ENCODE measurements at places on chromosomes 5 and 9.

GRCh38 chr9:93247892-93248291 lies 64.0 kb downstream of the WNK2 start:
- no peak for DNase-seq

GRCh38 chr9:6126377-6126776 lies 89.2 kb upstream of the IL33 start:
- no peak for DNase-seq

DNA sequence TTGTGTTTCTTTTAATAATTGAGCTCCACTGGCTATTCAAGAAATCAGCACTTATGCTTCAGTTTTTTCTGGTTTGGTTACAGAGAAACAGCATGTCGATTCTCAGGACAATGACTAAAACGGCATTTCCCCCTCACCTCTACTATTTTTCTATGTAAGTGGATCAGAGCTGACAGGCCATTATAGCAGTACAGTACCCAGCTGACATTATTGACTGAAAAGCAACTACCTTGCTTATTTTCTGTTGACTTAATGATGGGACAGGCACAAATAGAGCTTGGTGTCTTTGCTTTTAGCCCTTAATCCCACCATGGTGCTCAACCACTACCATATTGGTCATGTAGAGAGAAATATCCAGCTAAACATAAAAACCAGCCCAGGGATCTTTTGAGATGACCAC lies 35.4 kb upstream of the CCNG1 start:
- no peak for DNase-seq

GRCh38 chr9:76552751-76553455 lies 93.9 kb downstream of the GCNT1 start:
- no peak for DNase-seq

GRCh38 chr5:95817430-95817829 lies 5.1 kb downstream of the GLRX start:
- no peak for DNase-seq

- DNase-seq: no peak
Measured at GRCh38 chr5:60526336-60526875, 173.6 kb downstream of the DEPDC1B start.

- no peak for DNase-seq
Measured at GRCh38 chr9:84780385-84780784, 110.9 kb downstream of the NTRK2 start.

- DNase-seq: no peak
Measured at GRCh38 chr5:56075361-56075760, 80.6 kb upstream of the IL6ST start.

DNA sequence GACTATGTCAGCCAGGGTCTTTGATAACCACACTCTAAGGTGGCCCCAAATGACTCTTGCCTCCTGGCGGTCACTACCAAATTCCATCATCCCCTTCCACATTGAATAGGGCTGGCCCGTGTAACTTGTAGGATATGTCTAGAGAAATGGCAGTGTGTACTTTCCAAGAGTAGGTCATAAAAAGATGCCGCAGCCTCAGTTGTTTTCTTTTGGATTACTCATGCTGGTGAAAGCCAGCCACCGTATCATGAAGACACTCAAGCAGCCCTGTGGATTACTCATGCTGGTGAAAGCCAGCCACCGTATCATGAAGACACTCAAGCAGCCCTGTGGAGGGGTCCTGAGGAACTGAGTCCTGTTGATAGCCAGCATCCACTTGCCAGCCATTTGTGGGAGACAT lies 172.0 kb upstream of the TBC1D2 start:
- DNase-seq: no peak

- peak; percentile 76 for DNase-seq
Measured at GRCh38 chr5:119353686-119354366, 2.0 kb upstream of the TNFAIP8 start.

DNA sequence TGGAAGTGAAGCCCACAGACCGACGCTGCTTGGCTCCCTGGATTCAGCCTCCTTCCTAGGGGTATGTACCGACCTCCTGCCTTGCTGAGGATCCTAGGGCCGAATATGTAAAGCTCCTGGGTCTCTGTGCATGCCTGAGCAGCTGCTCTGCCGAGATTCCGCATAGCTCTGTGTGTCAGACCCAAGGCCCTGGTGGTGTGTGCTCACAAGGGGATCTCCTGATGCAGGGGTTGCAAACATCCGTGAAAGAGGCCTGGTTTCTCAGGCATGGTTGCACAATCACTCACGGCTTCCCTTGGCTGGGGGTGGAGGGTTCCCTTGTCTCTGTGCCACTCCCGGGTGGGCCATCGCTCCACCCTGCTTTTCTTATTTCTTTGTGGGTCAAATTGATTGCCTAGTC lies 19.9 kb upstream of the SVEP1 start:
- no peak for DNase-seq

DNA sequence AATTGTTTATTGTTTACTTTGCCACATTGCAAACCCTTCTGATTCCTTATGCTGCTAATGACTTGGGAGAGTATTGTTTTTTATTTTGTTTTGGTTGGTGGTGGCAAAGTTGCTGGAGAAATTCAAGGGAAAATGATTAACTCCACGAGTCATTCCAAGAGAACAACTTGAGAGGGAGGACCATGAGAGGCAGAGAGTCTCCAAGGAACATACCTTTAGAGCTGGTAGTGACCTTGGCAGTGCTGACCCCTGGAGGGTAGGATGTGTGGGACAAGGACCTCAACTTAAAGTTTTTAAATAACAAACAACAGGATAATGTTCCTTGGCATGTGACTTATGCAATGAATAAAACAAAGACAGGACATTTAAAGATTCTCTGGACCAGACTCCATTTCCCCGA lies 139.7 kb downstream of the LRRC70 start:
- DNase-seq: no peak

GRCh38 chr5:82164176-82164976 lies 113.8 kb downstream of the RPS23 start:
- DNase-seq: no peak

- DNase-seq: no peak
Measured at GRCh38 chr5:92562065-92562464, 1019.0 kb downstream of the NR2F1-AS1 start.

DNA sequence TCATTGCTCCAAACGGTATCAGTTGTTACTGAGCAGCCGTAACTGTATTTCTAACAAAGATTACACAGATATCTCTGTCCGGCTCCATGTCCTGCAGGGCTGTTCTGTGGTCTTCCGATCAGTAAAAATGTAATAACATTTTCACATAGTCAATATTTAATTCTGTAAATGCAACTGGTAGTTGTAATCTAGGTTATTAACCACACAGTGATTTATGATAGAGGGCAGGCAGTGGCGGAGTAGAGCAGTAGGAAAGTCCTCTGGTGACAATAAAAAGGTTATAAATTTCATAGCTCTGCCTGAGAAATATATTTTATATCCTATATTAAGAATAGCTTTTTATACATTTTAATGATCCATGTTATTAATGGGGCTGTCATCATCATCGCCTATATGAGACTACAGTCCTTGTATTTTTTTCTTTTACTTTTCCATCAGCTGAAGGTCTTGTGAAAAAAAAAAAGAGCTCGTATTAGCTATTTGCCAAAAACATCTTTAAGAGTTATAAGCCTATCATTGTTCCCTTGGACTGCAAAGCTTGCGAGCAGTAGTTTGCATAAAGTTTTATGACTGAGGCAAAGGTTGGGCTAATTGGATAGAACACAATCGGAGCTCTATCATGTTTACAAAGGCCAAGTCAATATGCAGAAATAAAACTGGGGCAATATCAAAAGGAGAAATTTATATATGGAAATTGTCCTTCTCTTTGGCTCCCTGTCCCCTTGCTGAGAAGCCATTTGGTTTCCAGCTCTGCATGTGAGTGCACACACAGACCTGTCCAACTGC lies 648.0 kb downstream of the IRX1 start:
- DNase-seq: no peak

DNA sequence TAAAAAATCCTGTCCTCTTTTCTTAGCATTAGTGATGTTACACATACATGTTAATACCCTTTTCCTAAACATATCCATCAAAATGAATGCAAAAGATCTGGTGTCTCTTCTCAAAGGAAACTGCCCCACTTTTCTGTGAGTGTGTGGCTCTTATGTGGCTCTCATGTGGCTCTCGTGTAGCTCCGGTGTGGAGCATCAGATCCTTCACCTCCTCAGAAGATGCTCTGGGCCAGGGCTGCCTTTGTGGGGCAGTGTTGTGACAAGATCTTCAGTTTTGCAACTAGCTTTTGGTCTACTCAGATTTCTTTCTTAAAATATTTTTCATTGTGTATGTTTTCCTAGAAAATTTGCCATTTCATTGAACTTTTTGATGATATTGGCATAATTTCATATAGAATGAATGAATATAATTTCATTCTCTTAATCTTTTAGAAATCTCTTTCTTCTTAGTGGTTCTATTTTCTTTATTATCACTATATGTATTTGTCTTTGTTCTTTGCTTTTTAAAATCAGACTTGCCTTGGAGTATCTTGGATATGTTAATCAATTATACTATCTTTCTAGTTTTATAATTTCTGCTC lies 19.4 kb downstream of the GARNL3 start:
- DNase-seq: peak; percentile 43

GRCh38 chr5:172849606-172850453 lies 15.8 kb downstream of the ERGIC1 start:
- peak; percentile 46 for DNase-seq

- no peak for DNase-seq
Measured at GRCh38 chr5:130077007-130077406, 172.7 kb downstream of the CHSY3 start.

GRCh38 chr5:128084228-128085167 lies 932 bp downstream of the SLC12A2 start:
- DNase-seq: peak; percentile 64

DNA sequence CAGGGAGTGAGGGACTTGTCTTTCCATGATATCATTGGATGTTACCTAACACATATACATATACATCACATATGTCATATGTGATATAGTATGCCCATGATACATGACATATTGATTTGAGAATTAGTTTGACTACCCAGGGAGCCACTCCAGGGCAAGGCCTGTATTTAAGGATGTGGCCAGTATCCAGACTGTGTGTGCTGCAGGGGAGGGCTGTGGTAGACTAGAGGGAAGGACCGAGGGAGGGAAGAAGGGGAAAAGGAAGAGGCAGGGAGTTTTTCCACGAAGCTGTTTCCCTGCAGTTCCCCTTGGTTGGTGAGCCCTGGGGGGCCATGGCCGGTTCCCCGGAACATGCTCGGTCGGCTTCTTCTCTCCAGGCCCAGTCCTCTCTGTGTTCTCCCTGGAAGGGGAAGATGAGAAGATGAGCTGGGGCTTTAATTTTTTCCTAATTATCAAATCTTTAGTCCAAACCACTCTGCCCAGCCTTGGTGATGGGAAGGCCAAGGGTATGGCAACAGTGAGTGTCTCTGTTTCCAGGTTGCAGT lies 48.7 kb downstream of the NSUN2 start:
- no peak for DNase-seq

DNA sequence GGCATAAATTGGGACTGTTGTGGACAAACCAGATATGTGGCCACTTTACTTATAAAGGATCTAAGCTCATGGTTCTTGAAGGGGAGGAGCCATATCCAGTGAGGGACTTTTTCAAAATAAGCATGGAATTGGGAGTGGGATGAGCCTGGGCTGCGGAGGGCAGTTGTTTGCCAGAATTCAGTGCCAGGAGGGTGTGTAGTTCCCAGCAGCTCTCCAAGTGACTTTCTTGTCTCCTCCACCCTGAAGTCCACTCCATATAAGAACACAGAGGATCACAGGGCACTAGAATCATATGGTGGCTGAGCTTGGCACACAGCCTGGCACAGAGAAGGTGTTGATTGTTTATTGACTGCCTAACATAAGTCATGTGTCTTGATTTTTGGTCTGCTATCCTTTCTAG lies 121.1 kb downstream of the CAVIN4 start:
- no peak for DNase-seq

DNA sequence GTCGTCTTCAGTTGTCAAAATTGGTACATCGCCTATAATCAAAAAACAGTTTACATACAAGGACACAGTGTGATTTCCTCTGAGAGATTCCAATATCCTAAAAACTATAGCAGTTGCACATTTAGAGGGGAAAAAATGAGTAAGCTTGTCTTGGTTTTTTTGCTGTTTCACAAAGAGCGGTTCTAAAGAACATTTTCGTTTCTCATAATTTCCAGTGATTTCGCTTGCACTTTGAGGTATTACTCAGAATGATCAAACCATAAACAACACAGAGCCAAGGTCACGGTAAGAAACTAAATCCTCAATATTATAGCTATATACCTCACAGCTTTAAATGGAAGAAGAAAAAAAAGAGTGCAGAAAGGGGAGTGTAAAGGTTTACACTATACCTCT lies 861 bp downstream of the MTX3 start:
- peak; percentile 11 for DNase-seq

GRCh38 chr9:21761309-21761901 lies 41.0 kb upstream of the MTAP start:
- no peak for DNase-seq

- peak; percentile 99 for DNase-seq
Measured at GRCh38 chr5:83076742-83077661, at the start of the genes TMEM167A and XRCC4. TSS of gene TMEM167A (minus strand) at chr5:83077394. CDS start at chr5:83077323, 71 bp downstream. TSS of gene XRCC4 (plus strand) at chr5:83077547. CDS start at chr5:83104920, 27,373 bp downstream.

GRCh38 chr5:52956014-52956413 lies 33.1 kb upstream of the ITGA2 start:
- no peak for DNase-seq

DNA sequence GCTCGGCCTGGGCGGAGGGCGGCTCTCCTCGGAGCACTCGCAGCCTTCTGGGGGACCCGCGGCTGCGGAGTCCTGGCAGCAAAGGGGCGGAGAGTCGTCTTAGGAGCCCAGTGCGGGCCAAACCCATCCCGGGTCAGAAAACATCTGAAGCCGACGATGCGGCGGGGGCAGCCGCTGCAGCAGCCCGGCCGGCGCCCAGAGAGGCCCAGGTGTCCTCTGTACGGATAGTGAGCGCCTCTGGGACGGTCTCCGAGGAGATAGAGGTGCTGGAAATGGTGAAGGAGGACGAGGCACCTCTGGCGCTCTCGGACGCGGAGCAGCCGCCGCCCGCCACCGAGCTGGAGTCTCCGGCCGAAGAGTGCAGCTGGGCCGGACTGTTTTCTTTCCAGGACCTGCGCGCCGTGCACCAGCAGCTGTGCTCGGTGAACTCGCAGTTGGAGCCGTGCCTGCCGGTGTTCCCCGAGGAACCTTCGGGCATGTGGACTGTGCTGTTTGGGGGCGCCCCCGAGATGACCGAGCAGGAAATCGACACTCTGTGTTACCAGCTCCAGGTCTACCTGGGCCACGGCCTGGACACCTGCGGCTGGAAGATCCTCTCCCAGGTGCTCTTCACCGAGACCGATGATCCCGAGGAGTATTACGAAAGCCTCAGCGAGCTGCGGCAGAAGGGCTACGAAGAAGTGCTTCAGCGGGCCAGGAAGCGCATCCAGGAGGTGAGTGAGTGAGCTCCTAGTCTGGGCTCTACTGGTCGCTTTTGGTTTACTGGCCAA lies 1.2 kb downstream of the JMY start:
- DNase-seq: peak; percentile 54
